Kidney glomerular epithelial cell (primary cell): ENCODE measurements at places on chromosomes 12 and 14.

GRCh38 chr12:2380946-2381345 is 328.2 kb downstream of the CACNA1C start:
- no peak for DNase-seq

DNA sequence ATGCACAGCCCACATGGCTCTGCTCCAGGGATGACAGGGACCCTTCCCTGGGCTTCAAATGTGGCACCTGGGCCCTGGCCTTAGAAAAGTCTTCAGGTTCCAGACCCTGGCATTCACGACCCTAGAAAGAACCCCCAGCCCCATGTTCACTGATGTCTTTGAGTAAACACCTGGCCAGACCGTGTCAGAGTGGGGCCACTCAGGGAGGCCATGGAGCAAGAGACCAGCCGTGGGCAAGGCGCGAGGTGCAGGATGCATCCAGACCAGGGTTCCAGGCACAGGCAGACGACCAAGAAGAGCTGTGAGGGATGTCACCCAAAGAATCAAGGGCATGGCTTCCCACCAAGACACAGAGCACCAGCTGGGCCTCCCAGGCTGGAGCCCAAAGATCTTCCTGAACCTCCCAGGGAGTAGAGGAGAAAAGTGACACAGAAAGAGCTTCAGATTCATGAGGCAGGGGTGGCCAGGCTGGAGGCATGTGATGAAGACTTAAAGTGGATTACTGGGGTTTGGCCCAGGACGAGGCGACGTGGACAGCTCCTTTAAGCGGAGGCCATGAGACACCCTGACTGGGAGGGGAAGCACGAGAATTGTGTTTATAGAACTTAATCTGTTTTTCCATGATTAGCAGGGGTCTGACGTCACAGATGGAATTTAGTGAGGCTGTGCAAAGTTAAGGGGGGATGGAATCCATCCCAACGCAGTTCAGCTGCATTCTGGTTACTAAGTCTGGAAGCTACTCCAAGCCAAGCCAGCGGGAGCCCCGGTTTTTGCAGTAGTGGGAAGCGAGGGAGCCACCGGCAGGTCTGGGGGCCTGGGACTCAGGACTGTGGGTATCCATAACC is 61.6 kb downstream of the ARL6IP4 start:
- no peak for DNase-seq

GRCh38 chr12:56087220-56087619 is 7.3 kb downstream of the ERBB3 start:
- no peak for DNase-seq

GRCh38 chr12:107296681-107297089 is 203.3 kb upstream of the CRY1 start:
- DNase-seq, result no peak

GRCh38 chr12:66638666-66639065 is 40.2 kb downstream of the GRIP1 start:
- no peak for DNase-seq

- DNase-seq, result no peak
Observed at GRCh38 chr14:85688006-85688405, 158.1 kb downstream of the FLRT2 start.

DNA sequence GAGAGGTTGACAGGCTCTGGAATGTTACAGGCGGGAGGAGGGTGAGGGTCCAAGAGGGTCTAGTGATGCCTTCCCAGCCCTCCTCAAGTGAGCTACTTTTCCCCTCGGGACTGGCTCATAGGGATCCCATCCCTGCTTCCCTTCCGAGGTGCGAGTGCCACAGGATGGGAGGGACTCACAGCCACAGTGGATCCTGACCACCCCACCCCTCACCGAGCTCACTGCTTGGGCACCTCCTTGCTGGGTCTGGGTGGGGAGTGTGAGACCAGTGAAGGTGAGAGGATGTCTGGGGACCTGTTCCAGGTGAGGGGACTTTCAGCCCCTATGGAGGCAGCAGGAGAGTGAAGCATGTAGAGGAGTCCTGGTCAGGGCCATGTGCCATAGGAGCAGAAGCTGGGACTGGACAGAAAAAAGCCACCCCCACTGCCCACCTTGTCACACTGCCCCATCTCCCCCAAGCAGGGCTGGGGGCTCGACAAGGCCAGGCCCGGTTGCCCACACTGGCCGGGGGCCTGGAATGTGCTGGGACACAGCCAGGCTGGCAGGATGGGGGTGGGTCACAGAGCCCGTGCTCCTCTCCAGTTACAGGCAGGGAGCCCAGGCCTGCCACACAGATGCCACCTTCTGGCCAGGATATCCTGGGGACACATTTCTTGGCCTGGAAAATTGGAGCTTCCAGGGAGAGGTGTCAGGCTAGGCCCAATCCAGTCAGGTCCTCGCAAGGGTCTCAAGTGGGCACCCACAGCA is 1.7 kb upstream of the TNS2 start:
- DNase-seq, result no peak

DNA sequence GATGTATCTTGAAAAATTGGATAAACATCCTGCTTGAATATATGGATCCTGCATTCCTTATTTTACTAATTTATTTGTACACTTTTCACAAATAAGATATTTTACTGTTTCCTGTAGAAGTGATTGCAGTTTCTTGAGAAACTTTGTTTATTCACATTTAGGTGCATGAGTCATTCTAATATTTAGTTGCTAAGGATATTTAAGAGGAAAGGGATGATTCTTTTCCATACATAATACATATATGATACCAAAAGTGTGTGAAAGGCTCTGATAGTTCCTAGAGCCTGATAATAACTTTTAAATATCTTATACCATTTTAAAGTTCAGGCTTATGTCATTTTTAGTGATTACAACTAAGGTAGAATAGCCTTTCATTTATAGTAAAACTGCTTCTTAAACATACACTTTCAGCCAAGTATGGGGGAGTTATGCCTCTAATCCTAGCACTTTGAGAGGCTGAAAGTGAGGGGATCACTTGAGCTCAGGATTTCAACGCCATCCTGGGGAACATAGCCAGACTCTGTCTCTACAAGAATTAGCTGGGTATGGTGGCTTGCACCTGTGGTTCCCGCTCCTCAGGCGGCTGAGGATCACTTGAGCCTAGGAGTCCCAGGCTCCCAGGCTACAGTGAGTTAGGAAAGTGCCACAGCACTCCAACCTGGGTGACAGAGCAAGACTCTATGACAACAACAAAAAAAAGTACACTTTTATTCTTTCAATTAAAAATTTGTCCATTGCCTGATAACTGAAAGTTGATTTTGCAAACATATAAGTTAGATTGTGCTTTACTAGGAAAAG is 262.6 kb upstream of the LRIG3 start:
- no peak for DNase-seq

- DNase-seq, result no peak
Observed at GRCh38 chr14:99268810-99269707, 2.9 kb downstream of the BCL11B start.

GRCh38 chr14:53458368-53458814 is 305.3 kb upstream of the DDHD1 start:
- DNase-seq, result peak; percentile 17

DNA sequence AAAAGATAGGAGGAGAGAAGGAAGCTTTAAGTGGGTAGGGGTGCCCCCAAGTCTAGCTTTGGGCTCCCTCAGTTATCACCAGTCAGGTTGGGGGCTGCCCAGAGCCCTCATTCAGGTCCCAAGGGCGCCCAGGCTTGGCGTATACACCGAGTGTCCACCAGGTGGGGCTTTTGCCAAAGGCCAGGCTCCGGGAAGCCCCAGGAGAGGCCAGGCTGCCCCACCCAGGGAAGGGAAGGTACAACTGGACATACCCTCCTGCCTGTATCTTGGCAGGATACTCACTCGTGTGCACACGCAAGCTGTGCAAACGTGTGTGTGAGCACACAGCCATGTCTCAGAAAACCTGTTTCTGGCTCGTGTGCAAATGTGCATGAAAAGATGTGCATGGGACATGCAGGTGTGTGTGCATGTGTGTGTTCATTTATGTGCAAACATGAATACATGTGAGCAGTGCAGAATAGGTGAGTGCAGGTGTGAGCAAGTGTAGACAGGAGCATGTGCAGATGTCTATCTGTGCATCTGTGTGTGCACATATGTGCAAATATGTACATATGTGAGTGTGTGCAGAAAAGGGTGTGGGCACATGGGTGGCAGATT is 103.9 kb upstream of the MYL2 start:
- DNase-seq, result peak; percentile 8

GRCh38 chr14:99918781-99919180 is 125.6 kb downstream of the EML1 start:
- no peak for DNase-seq

DNA sequence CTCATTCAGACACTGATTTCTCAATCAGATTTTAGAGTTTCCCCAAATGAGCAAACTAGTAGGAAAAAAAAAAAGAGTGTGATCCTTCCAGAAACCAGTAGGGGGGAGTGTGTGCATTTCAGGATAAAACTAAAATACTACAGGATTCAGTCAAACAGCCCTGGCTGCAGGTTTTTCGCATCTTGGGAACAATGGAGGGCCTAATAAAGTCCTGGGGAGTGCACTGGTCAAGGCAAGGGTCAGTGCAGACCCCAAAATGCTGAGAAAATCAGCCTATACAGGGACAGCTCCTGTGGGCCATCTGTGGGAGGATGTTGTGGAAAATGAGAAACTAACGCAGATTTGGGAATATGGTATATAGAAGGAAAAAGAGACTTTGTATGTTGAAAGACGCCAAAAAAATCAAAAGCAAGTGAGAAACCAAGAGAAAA is 22.2 kb upstream of the ABCD4 start:
- DNase-seq, result peak; percentile 33

- DNase-seq, result no peak
Observed at GRCh38 chr14:71403656-71404055, 496.4 kb downstream of the PCNX1 start.

DNA sequence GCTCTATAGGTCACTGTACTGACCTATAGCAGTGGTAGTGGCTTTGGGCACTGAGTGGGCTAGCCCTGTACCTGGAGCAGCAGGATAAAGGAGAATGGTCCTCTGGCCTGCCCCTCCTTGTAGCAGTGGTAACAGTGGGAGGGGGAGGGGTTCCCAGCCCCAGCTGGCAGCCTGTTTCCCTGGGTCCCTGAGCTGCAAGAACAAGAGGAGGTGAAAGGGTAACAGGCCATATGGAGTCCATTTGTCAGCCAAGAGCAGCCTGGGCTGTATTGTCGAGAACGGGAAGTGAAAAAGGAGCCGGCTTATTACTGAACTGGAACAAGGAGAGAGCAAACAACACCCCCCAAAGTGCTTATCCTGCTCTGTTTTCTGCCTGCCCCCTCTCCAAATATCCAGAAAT is 73.8 kb upstream of the SRSF5 start:
- no peak for DNase-seq

- no peak for DNase-seq
Observed at GRCh38 chr12:30546121-30546520, 149.5 kb downstream of the IPO8 start.

DNA sequence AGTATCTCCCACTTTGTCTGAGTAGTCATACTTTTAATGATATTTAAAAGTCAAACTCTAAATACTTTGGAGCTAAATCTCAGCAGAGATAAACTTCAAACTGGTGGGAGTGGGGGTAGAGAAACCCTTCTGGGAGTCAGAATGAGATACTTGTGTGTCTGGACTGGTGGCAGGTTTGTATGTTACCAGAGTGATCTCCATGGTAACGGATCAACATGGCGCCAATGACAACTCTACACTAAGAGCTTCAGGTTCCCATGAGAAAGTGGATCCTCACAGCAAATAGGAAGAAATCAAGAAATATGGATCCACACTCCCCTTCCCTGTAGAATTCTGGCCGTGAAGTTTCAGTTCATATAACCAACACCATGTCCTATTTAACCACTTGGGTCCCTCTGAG is 121.9 kb downstream of the ETV6 start:
- DNase-seq, result peak; percentile 48

DNA sequence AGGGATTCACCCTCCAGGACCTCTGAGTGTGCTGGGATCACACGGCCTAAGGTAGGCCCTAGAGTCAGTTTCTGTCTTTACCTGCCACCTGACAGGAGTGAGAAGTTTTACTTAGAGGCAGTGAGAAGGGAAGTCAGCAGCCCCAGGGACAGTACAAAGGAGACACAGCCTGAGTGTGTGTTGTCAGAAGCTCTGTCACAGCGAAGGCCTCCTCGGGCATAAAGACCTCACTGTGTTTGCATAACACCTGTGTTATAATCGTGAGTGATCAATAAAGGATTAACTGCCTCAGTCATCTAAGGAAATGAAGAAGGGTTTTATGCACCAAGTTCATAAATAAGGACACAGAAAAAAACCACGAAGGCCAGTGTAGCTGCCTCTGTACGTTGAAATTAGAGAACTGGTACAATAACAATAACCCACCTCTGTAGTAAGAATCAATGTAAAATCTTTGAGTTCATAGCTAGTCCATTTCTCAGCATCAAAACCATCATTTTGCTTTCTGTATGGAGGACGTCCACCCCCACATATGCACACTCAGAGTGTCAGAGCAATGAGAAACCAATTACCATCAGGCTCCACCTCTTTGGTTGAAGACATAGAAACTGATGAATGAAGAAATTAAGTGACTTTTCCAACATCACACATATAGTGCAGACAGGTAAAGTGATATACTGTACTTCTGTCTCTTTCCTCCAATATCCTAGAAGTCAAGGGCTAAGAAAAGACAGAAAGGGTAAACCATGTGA is 159.3 kb downstream of the DAD1 start:
- no peak for DNase-seq

GRCh38 chr12:34349673-34349961 is 327.3 kb downstream of the ALG10 start:
- DNase-seq, result no peak

DNA sequence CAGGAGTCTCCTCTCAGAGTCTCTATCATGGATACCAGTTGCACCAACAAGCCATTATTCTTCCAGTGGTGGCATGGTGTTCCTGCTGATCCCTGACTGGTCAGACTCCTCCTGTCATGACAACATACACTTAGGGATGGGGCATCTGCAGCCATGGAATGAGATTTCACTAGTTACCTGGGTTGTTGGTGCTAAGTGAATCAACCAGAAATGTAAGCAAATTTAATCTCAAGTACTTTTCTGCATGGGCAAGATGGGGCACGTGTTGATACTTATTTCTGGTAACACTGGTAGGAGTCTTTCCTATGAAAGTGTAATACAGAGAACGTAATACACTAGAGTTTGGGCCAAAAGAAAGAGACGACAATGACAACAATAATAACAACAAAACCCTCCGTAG is 211.5 kb upstream of the FOXN3 start:
- no peak for DNase-seq

- DNase-seq, result no peak
Observed at GRCh38 chr14:43019826-43020225, 1413.2 kb downstream of the LRFN5 start.

DNA sequence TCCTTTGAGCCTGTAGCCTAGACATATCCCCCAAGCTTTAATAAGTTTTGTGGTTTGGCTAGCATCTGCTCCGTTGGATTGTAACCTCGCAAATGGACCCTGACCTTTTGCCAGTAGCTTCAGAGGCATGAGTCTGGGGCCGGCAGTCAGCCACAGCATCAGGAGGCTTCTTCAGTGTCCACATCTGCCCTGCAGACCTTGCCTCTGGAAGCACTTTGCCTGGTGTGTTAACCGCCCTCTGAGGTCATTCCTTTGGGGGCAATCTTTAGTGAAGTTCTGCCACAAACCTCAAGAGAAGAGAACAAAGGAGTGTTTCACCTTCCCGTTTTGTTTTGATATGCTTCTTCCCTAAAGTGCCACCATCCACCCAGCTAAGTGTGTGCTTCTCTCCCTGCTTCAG is 71.4 kb downstream of the GNS start:
- no peak for DNase-seq
